Activated CD4-positive, CD25-positive, alpha-beta regulatory T cell treated with anti-CD3 and anti-CD28 coated beads, Interleukin-2, amount 50 U/mL, for 72 hours (primary cell): ENCODE measurements at places on chromosomes 5 and 9.

GRCh38 chr9:133715866-133716563 is 22.1 kb downstream of the SARDH start:
- DNase-seq: no peak

GRCh38 chr5:61673007-61673735 is 341.1 kb downstream of the ZSWIM6 start:
- DNase-seq: no peak

- DNase-seq: no peak
Observed at GRCh38 chr9:20028849-20029231, 240.0 kb upstream of the SLC24A2 start.

GRCh38 chr9:136364942-136365774 is 1.6 kb upstream of the DNLZ start:
- no peak for DNase-seq

- DNase-seq: no peak
Observed at GRCh38 chr9:88567870-88568269, 32.9 kb downstream of the NXNL2 start.

DNA sequence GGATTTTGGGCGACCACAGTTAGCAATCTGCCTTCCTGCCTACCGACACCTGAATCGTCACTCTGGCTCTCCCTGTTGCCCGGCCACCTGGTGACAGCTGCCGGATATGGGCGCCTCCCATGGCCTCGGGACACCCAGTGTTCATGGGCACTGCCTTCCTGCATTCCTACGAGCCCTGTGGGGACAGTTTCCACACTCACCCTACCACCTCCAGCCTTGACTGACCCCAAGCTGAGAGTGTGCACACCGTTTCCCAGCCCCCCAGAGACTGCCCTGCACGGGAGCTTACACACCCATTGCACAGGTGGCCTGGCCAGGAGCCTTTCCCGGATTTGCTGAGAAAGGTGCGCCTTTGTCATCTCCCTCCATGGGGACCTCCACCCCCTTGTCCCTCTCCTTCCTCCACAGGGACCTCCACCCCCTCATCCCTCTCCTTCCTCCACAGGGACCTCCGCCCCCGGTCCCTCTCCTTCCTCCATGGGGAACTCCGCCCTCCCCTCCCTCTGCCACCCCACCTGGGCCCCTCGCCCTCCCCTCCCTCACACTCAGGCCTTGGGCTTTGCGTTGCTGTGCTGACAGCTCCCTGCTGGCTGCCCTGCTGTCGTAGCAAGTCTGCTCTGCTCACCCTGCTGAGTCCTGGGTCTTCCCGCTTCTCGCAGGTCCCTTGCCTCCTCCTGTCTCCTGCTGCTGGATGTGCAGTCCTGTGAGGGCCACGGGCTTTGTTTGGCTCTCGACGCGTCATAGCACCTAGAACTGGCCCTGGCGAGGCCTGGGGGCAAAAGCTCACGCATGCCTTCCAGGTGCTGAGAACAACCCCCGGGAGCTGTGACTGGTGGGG is 48.4 kb downstream of the MRPL36 start:
- peak; percentile 23 for DNase-seq

DNA sequence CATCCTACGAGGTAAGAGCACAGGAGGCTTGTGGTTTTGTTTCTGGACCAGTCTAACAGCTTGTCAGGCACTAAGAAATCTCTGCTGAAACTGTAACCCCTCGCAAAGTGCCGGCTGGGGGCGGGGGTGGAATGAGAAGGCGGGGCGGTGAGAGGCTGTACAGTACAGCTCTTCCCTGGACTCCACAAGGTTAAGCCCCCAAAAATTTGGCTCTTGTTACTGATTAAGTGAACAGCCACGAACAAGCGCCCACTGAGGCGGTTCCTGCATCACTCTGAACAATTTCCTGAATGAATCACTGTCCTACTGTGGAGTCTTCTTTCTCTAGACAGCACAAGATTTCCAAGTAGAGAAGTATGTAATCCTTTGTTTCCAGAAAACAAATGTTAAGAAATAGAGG is 6.8 kb downstream of the FBP2 start:
- DNase-seq: no peak

GRCh38 chr9:132690696-132691095 is 20.4 kb downstream of the GTF3C4 start:
- DNase-seq: no peak

DNA sequence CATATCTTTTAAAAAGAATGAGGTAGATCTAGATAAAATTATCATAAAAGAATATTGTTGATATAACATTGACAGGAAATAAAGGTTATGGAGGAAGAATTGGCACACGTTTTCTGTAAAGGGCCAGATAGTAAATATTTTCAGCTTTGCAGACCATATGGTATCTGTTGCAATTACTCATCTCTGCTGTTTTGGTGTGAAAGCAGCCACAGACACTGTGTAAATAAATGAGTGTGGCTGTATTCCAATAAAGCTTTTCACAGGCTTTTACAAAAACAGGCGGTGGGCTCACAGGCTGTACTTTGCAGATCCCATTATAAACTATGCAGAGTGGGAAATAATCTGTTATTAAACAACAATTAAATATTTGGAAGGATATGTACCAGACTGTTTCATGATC is 87.4 kb downstream of the SGCD start:
- DNase-seq: no peak

DNA sequence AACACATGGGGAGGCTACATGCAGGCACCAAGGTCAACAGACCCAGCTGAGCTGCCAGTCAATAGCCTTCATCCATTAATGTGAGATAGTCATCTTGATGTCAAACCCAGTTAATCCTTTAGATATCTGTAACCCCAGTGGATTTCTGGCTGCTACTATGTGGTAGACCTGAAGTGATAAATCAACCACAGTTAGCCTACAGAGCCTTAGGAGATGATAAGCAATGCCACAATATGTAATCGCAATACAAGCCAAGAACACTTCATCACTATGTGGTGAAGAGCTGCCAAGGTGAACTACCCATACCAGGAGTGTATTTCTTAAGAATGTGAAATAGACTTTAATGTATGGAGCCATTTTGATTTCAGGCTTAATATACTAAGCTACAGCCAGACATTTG is 1175.5 kb downstream of the DTWD2 start:
- no peak for DNase-seq

DNA sequence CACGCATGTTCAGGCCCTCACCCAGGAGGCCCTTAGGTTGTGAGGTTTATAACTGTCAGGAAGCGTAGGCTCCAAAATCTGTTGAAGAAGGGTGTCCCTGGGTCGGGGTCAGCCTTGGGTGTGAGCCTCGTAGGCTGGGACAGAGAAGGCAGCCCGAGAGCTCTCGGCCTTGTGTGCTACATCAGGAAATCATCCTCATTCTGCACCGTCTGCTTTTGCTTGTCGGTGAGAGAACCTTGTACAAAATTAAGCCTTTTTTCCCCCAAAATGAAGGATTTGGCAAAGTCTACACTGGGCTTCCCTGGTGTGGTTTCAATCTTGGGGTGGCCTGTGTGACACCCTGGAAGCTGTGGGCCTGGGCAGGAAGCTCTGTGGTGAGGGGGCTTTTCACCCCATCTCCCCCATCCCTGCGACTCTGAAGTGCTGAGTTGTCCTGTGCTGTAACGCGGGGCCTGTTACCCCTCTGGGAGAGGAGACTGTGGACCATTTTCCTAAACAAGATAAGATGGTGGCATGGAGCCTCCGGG is 55.3 kb downstream of the AHRR start:
- no peak for DNase-seq

DNA sequence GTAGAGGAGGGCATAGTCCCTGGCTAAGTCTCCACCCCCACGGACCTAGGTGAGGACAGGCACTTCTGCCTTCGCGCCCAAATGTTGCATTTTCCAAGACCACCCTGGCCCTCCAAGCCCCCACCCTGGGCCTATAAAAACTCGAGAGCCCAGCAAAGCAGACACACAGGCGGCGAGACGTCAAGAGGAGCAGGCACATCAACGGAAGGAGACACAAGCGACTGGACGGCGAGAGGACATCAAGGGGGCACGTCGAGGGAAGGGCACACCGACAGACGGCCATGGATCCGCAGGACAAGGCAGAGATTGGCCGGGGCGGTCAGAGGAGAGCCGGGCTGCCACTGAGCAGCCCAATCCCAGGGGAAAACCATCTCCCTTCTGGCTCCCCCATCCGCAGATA is 348.0 kb downstream of the MTRR start:
- DNase-seq: no peak
